GM10248 (cell line): ENCODE measurements at places on chromosomes 11 and 22.

GRCh38 chr11:2314136-2314524 is 12.3 kb downstream of the TSPAN32 start:
- no peak for DNase-seq

DNA sequence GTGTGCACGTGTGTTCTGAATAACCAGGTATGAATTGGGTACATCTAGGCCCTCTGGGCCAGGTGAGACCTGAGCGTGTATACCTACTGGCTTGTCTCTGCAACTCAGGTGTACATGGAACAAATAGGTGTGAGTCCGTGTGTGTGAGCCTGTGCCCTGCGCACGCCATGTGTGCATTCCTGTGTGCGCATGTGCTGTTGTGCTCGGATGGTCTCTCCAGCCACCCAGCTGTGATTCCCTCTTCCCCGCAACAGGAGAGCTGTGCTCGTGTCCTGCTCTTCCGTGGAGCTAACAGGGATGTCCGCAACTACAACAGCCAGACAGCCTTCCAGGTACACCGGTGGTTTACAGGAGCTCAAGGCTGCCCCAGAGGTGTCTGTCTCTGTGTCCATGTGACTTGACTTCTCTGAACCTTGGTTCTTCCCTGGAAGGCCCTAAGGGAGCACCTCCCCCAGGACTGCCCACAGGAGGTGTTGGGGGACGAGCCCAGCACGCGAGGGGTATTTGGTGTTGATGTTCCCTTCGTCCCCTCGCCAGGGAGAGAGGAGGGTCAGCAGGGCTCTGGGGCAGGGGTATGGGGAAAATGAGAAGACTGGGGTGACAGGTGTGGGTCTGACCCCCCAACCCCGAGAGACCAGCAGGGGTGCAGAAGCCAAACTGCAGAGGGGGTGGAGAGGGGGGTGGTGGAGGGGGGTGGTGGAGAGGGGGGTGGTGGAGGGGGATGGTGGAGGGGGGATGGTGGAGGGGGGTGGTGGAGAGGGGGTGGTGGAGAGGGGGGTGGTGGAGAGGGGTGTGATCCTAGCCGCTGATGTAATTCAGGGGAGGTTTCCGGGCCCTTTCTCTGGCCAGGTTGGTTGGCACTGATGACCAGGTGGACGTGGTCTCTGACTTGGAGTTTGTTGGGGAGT is 10.7 kb downstream of the SHANK3 start:
- DNase-seq = no peak

- no peak for DNase-seq
Observed at GRCh38 chr11:87724358-87724757, 450.9 kb downstream of the RAB38 start.

DNA sequence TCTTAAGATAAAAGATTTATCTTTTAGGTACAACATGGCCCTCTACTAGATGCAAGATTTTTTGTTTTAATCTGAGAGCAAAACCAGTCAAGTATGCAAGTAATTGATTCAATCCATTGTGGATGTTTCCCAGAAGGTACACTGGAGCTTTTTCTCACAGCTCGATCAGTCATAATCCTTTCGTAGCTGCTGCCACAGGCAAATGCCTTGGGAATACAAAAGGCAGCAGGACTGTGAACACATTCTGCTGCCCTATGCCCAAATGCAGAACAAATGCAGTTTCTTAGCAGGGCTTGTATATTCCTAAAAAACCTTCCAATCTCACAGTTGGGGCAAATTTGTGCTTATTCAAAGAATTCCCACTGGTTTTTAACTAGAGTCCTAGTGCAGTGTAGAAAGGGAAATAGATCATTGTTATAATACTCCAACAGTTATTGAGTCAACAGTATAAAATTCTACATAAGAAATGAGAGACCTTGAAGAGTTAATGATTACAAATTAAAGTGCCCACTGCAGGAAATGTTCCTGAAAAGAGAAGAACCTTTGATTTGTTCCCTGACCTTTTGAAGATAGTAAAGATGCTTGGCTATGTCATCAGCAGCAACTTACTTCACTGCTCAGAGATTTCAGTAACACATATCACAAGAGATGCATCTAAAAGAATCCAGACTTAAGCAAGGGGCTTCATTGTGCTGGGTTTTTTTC is 14.1 kb downstream of the LPXN start:
- DNase-seq = no peak

- no peak for DNase-seq
Observed at GRCh38 chr11:13105237-13105844, 96.2 kb downstream of the RASSF10 start.
